Kidney (tissue), 22 donors: ENCODE measurements at places on chromosomes 5 and 9. TPM values are rescaled to one million over a fixed set of nuclear protein-coding genes. Genes with fewer than 3 reads are reported as not detected.

- peaks cover 4% of the 10 kb centered on the region for H3K4me1 ChIP-seq
- no peaks in the 10 kb centered on the region for H3K36me3 ChIP-seq
- no peaks in the 10 kb centered on the region for H3K27me3 ChIP-seq
- H3K27ac ChIP-seq, result no peak overlapping the region
These were observed 93.0 kb downstream of the THBS4 start for GRCh38 chr5:80128141-80128540.

GRCh38 chr5:154101184-154101583, 62.4 kb downstream of the MFAP3 start:
- no peaks in the 10 kb centered on the region for H3K36me3 ChIP-seq
- no peak for DNase-seq
- no peaks in the 10 kb centered on the region for H3K27me3 ChIP-seq
- H3K27ac ChIP-seq, result no peak overlapping the region

GRCh38 chr5:106860398-106861044, 810.2 kb downstream of the EFNA5 start:
- no peak for DNase-seq
- no peak overlapping the region for H3K4me3 ChIP-seq
- no peaks in the 10 kb centered on the region for H3K4me1 ChIP-seq
- no peaks in the 10 kb centered on the region for H3K27me3 ChIP-seq
- H3K27ac ChIP-seq, result no peak overlapping the region

Gene SPOCK1
- total RNA-seq, result 15.7 TPM

DNA sequence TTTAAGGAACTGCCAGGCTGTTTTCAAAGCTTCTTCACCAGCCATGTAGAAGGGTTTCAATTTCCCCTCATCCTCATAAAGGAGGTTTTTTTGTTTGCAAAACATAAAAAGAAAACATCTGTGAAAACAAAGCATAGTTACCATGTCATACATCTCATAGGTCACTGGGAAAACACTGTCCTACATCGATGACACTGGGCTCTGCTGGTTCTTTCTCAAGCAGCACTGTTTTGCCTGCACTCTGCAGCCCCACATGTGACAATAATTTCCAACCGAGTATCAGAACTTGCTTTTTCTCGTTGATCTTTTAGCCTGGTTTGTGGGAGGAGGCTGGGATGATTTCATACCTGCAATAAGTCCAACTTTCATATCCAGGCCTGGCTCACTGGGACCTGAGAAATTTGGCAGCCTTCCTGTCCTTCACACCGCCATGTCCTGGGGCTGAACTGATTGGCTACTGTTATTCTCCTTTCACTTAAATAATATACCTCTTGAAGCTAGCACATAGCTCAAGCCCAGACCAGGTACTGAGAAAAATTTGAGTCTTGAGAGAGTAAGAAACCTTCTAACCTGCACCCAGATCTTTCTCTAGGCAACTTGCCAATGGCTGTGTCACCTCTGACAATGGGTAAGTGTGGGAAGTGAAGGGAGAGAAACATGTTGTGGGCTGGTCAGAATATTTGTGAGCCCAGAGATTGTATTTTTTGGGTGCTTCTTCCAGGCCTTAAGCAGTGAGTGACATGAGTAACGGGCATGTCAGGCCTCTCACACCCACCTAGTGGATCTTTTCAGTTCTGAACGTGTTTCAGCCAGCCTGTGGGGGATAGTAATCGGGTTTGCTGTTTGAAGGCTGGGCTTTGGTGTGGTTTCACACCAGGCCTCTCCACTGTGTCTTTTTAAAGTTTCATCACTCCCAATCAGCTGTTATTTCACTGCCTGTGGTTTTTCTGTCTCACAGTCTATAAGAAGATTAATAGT, 502.8 kb downstream of the NTRK2 start:
- no peaks in the 10 kb centered on the region for H3K4me1 ChIP-seq
- H3K27me3 ChIP-seq, result no peaks in the 10 kb centered on the region
- DNase-seq, result no peak
- no peaks in the 10 kb centered on the region for H3K36me3 ChIP-seq
